ENCODE measurements at places on chromosomes 1 and 21.

- DNase-seq: no peak
Measured at GRCh38 chr21:17597680-17598079, 15.0 kb downstream of the BTG3 start.

GRCh38 chr1:5099558-5099957, 445.1 kb downstream of the AJAP1 start:
- no peak for DNase-seq

GRCh38 chr1:28067523-28068090, 20.8 kb downstream of the EYA3 start:
- DNase-seq: no peak

DNA sequence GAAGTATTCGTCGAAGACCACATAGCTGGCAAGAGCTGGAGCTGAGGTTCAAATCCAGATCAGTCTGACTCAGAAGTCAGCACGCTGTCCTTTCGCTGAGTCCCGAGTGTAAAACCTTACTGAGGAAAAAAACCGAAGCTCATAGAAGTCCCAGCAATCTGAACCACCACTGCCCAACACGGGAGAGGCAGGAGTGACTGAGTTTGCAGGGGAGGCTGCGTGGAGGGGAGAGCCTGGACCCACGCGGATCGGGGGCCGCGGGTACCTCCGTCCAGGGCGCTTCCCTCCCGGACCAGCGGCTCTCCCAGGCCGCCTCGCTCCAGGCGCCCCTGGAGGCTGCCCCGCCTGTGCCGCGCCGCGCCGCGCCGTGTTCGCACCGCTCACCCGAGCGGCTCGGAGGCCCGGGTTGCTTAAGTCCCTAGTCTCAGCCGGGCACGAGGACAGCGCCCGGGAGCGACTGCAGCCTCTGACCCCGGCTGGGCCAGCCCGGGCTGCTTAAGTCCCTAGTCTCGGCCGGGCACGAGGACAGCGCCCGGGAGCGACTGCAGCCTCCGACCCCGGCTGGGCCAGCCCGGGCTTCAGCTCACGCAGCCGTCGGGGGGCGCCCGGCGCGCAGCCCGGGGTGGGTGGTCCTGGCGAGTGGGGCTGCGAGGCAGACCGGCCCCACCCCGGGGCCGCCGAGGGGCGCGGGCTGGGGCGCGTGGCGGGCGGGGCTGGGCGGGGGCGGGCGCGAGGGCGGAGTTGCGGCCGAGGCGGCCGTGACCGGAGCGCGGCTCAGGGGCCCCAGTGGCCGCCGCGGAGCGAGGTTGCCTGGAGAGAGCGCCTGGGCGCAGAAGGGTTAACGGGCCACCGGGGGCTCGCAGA, at the start of gene ADAMTSL4:
Gene ADAMTSL4 (plus strand): TSS at position 777 of the 864 bp plus-strand sequence. CDS start 2,881 bp downstream, outside the sequence.
- no peak for DNase-seq

DNA sequence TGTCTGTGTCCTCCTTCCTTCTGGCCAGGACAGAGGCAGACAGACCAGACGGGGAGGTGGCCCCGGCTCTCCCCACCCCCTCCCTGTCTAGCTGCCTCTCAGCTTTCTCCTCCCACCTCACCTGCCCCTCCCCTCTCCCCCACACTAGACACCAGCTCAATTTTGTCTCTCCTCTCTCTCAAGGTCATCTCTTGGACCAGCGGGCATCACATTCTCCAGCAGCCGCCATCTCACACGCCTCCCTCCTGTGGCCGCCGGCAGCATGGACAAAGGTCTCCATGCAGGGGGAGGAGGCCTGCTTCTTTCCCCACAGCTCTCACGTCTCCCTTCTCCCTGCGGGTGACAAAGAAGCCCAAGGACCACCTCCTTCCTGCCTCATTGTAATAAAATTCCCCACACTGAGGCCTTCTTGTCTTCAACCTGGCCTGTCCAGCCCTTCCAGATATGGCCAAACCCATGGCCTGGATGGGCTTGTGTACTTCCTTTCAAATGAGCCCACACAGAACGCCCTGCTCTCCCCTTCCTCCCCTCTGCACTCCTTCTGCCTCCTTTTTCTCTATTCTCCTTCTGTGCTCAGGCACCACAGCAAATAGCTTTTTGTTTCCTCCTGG, 14.6 kb downstream of the OPTC start:
- no peak for DNase-seq

DNA sequence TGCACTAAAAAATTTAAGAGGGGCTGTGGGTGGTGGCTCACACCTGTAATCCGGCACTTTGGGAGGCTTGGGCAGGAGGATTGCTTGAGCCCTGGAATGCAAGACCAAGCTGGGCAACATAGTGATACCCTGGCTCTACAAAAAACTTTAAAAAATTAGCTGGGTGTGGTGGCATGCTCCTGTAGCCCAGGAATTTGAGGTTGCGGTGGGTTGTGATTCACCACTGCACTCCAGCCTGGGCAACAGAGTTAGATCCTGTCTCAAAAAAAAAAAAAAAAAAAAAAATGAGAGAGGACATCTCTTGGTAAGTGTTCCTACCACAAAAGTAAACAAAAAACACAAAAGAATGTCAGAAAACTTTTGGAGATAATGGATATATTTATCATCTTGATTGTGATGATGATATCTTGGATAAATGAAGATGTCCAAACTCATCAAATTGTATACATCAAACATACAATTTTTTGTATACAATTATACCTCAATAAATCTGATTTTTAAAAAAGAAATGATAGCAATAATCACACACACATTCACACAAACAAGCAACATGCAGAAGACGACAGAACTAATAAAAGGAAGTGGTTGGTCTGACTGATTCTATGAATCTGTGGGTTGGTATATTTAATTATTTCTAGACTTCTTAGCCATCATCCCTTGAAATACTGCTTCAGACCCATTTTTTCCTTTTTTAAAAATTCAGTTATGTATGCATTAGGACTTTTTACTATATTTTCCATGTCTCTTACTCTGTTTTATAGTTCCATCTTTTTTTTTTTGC, 465.9 kb downstream of the PLA2G4A start:
- no peak for DNase-seq

GRCh38 chr1:204275695-204276370, 62.0 kb upstream of the GOLT1A start:
- no peak for DNase-seq

DNA sequence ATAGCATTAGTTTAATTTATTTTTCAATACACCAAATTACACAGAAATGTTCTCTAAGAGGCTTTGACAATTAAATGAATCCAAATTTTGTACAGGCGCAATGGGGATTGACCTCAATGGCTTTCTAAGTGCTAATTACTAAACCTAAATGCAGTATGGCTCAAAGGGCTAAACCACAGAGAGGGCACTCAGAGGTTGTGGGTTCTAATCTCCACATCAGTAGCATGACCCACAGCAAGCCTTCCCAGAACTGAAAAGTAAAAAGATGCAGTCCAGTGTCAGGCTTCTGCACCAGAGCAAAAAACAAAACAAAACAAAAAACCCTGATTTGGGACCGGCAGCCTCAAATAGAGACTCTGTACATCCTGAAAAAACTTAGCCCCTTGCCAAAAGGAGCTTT, 579.2 kb upstream of the PKN2 start:
- DNase-seq: no peak

DNA sequence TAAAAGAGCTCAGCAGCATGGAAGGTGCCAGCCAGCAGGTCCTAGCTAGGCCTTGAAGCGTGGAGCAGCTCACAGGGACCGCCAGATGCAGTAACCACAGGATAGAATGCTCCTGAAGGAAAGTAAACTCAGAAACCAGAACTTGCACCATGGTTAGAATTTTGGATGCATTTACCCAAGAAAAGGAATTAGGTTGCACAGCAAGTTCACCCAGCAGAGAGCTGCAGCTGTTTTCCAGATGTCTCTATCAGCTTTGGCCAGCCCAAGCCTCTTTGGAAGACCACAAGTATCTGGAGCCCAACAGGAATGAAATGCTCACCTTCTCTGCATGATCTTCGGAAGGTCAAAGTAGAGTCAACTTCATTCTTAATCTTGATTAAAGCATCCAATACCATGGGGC, 21.0 kb upstream of the ATP13A2 start:
- DNase-seq: no peak

GRCh38 chr1:68198752-68199151, 33.6 kb downstream of the WLS start:
- no peak for DNase-seq

DNA sequence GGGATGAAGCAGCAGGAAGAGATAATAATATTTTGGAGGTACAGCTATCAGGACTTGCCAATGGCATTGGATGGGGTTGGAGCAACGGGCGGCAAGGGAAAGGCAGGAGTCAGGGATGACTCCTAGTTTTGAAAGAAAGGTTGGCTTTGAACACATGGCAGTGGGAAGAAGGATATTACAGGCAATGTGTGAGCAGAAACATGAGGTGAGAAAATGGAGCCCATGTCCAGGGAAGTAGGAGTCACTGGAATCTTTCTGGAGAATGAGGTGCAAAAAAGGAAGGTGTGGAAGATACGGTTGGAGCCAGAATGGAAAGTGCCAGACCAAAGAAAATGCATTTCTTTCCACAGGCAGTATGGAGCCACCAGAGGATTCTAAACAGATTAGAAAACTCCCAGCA, 288.5 kb upstream of the KAZN start:
- no peak for DNase-seq

- DNase-seq: no peak
Measured at GRCh38 chr1:220330265-220330664, 58.0 kb upstream of the RAB3GAP2 start.

GRCh38 chr1:74463333-74463988, 49.0 kb downstream of the LRRC53 start:
- no peak for DNase-seq
